ENCODE measurements at places on chromosomes 13 and 19.

GRCh38 chr13:34933786-34934185 is 8.3 kb upstream of the NBEA start:
- no peak for DNase-seq

DNA sequence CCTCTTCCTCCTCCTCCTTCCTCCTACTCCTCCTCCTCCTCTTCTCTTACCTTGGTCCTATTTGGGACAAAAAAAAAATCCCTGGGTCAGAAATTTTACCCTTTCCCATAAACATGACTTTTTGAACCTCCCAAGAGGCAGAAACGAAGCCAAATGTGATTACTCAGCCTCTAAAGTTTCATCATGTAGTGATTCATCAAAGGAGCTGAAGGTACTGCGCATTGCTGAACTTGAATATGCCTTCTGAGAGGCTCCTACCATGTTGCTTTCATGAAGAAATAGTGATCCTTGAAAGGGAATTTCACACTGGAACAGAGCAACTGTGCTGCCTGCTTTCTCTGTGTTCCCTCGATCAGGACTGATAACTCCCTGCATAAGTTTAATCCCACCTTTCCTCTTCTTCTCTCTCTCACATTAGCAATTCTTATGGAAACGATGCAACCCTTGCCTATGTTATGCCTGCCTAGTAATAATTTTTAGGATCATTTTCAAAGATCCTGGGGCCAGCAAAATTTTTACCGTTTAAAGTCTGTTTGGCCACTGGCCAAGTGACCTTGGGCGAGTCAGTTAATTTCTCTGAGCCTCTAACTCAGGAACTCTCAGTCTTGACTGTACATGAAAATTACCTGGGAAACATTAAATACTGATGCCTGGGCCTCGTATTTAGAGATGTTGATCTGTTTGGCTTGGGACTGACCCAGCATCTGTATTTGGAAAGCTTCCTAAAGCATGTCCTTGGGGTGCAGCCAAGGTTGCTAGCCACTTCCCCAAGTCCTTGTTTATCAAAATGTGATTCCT is 149.5 kb downstream of the DCT start:
- no peak for DNase-seq

DNA sequence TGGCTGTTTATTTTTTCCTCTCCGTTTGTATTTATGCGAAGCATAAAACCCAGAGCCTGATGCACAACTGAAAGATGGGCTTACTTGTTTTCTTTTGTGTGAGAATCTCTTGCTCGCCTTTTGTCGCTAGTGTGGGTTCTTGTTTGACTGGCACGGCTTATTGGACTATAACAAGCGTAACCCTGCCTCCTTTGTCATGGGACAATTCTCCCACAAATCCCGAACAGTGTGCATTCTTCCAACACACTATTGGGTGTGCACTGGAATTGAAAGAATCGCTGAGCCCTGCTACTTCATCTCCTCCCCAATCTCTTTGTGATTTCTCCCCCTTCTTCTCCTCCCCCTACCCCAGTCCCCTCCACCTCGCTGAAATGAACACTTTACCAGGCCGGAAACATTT is 110.8 kb downstream of the ZIC5 start:
- no peak for DNase-seq

DNA sequence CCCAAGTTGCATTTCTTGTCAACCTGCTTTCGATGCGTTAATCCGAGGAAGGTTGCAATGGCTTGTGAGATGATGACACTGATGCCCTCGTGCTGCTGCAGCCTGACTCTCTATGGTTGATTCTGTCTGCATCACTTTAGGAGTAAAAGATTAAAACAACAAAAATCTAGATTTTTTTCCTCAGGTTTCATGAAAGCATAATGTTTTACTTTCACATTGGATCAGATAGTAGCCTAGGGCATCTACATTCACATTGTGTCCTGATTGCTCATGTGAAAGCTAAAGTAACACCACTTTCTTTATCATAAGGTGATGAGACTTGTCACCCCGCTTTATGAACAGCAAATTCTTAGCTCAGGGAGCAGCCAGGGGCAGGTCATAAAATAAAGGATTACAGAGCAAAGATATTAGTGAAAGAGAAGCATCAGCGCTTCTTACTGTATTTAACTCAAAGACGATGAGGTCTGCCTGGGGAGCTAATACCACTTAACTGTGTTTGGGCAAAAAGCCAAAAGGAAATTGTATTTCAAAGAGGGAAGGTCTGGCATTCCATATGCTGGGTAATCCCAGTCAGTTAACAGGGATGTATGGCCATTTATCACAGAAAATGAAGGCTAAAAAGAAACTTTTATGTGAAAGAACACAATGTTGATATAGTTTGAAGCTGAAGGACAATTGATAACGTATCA is 270.5 kb downstream of the GPC6 start:
- no peak for DNase-seq

DNA sequence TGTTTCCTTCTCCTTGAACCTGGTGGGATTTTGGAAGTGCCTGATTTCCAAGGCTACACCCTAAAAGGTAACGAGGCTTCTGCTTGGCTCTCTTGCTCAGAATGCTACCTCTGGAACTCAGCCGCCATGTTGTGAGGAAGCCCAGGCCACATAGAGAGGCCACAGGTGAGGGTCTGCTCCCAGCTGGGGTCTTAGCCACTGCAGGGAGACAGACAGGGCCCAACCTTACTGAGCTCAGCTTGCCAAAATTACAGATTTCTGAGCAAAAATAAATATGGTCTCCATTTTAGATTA is 61.4 kb downstream of the GPR12 start:
- DNase-seq: no peak

DNA sequence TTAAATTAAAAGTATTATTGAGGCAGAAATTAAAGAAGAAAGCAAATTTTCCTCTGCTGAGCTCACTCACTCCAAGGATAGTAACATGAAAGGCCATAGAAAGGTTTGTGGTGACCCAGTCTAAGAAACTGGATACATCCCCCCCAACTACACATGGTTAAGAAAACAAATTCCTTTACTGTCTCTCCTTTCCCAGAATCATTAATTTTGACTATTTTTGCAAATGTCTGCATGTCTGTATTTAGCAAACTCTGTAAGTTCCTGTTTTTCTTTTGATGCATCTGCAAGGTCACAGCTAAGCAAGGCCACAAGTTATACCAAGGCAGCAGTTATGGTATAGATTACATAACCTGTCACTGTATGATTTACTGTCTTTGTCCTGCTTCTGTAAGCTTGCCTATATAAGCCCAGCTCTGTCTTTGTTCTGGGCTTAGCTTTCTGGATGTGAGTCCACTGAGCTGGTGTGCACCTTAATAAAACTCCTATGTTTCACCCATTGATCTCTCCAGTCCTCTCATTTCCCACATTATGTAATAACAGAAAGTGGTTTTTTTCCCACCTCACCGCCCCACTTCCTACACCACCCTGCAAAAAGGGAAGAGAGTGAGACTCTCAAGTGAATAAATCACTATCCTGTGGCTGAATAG is 8.5 kb upstream of the ZNF83 start:
- no peak for DNase-seq

- no peak for DNase-seq
Observed at GRCh38 chr13:36530861-36531590, 98.7 kb downstream of the CCNA1 start.

DNA sequence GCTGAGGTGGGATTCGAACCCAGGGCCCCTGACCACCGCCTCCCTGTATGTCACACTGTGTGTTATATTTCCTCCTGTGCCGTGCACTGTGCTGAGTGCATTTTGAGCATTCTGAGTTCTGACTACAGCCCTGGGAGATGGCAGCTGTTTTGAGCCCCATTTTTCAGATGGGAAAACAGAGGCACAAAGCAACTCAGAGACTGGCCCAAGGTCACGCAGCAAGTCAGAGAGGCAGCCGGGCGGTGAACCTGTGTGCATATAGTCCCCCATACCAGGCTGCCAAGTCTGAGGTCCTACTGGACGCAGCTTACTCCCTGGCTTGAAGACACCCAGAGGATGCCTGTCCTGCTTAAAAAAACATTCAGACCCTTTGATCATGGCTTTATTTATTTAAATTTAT is 17.7 kb downstream of the MYH14 start:
- DNase-seq: no peak

DNA sequence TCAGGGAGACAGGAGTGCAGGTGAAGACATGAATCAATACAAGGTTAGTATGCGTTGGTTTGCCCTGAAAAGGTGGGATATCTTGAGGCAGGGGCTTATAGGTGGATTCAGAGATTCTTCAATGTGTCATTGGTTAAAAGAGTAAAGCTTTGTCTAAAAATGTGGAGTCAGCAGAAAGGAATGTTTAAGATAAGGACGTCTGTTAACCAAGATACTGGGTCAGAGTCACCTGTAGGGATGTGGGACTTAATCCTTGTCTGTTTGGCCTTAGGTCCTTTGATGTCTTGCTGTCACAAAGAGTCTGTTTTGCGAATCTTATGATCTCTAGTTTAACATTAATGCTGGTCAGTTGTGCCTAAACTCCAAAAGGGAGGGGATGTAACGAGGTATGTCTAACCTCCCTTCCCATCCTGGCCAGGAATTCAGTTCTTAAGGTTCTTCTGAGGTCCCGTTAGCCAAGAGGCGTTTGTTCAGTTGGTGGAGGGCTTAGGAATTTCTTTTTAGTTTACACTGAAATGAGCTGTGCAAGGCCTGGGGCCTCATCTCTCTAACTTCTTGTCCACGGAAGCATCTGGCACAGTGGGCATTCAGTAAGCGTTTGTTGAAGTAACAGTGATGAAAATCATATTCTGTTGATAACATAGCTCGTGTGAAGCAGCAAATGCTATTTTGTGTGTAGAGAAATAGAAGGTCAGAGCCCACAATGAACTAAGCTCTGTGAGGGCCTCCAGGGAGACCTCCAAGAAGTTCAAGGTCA is 96.2 kb upstream of the RNF113B start:
- no peak for DNase-seq

DNA sequence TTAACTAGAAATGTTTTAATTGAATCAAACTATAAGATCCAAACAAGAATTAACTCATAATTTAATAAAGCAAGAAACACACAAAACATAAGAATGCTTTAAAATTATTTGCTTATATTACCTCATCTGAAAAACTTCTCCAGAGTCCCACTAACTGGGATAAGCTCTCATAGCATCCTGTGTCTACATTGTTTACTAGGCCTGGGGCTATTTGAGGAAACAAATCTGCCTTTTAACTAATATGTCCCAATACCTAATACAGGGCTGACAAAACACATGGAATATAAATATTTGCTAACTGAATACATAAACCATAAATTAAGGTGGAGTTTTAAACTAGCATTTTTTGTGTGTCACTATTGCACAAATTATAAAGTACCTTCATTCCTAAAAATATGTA is 1399.8 kb upstream of the SLC10A2 start:
- no peak for DNase-seq

- DNase-seq: no peak
Observed at GRCh38 chr19:29886586-29886985, 55.5 kb upstream of the URI1 start.

DNA sequence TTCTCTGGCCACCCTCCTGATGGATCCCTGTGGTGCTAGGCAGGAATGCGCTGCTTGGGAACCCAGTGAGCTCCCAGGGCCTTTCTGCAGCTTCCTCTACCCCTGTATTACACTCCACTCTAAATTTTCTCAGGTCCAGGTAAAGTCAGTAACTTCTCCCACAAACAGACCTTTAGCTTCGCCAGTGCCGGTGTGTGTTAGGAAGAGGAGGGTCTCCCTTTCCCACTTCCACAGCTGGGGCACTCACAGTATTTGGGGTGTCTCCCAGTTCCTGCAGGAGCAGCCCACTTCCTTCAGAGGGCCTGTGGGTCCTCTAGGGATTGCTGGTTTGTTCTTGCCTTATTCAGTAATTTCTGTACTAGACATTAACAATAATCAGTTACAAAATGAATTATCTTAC is 193.5 kb upstream of the PCDH17 start:
- DNase-seq: no peak

DNA sequence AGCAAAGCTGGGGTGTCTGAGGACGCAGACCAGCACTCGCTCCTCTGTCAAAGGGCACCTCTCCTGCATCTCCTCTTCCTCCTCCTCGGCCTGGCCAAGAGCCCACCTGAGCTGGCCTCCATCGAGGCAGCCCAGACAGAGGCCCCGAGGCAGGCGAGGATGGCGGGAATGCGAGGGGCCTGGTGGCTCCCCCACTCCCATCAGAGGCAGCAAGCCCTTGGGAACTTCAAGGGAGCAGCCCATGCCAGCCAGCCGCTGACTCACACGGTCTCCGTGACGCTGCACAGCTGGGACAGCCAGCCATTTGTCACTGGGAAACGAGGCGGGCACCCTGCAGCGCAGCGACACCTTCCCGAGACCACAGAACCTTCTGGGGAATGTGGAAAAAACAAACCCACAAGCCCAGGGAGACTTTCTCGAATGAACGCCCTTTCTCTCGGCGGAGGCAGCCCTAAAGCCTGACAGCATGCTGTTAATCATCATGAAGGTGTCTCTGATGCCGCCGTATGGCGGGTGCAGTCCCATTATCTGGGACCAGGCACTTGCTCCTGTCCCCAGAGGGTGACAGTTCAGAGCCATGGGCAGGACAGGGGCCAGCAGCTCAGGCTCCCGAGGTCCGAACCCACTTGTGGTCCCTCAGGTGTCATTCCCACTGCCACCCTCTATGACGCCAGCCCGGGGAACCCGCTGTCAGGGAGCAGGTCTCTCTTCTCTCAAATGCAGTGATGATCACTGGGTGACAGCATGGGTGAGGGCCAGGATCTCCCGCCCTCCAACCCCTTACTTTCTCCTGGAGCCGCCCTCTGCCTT is 53.0 kb downstream of the PEPD start:
- DNase-seq: no peak

DNA sequence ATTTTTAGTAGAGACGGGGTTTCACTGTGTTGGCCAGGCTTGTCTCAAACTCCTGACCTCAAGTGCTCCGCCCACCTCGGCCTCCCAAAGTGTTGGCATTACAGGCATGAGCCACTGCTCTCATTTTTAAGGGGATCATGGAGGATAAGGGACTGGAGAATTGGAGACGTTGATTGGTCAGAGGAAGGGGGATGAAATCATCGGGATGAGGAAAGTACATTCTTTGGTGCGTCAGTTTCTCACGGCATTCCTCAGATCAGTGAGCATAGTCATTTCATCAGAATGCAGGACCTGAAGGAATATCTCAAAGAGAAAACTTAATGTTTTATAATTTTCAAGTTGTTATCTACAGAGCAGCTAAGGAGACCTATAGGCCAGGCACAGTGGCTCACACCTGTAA is 14.0 kb downstream of the ZNF114 start:
- DNase-seq: no peak

Measured in stimulated activated CD4-positive, alpha-beta T cell treated with anti-CD3 and anti-CD28 coated beads, Interleukin-12 subunit alpha, Interleukin-12 subunit beta, amount 100 ng/mL, for 48 hours (primary cell).